ENCODE measurements at places on chromosomes 1 and 21.

GRCh38 chr1:86798608-86799291, 94.4 kb downstream of the SH3GLB1 start:
- DNase-seq = no peak

GRCh38 chr1:180915426-180915965, 2.8 kb downstream of the KIAA1614 start:
- DNase-seq = no peak

DNA sequence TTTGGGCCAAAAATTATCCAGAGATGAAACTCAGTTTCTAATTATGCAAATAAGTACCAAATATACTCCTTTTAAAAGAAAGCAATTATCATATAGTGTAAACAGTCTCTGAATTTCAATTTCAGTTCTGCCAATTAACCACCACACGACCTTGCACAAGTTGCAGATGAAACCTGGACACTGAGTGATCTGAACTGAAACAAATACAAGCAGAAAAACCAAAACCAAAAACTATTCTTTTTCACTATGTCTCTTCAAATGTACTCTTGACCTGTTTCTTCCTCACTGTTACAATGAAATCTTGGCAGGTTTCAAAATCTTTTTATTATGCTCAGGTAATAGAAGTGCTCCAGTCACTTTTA, 79.2 kb downstream of the TYW3 start:
- DNase-seq = no peak

GRCh38 chr1:205321162-205321958, at the start of gene NUAK2:
Gene NUAK2, minus strand, starts transcription at chr1:205321745. Its CDS starts 117 bp downstream, at chr1:205321628.
- peak; percentile 66 for DNase-seq

DNA sequence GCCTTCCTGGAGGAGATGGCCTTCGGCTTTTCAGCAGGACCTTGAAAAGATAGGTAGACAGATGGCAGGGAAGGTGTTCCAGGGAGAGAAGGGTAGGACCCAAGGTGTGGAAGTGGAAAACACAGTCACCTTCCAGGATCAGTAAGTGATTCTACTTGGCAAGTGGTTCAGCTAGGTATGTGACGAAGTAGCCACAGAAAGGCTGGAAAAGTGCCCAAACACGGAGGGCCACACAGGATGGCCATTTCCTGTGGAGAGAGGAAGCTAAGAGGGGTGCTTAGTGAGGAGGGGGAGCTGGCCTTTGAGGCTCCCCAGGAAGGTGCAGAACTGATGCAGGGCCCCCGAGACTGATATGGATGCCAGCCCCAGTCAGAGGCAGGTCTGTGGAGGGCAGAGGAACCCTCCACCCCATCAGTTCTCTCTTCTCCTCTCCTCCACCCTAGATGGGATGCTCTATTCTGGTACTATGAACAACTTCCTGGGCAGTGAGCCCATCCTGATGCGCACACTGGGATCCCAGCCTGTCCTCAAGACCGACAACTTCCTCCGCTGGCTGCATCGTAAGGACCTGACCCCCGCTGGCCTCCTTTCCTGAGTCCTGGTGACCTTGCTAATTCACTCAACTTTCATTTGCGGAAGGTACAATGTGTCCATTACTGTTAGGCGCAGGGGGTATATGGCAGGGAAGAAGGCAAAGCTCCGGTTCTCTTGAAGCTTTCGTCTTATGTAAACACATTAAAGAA, 6.8 kb downstream of the SEMA4A start:
- DNase-seq = no peak
